Activated CD8-positive, alpha-beta memory T cell treated with anti-CD3 and anti-CD28 coated beads, Interleukin-2, amount 50 U/mL, for 4 hours (primary cell): ENCODE measurements at places on chromosomes 13 and 19.

- peak; percentile 92 for DNase-seq
These were observed at the start of gene ZNF320 for GRCh38 chr19:52897138-52897935. Gene ZNF320 (minus strand): TSS chr19:52897635. CDS start chr19:52890255, 7,380 bp downstream.

DNA sequence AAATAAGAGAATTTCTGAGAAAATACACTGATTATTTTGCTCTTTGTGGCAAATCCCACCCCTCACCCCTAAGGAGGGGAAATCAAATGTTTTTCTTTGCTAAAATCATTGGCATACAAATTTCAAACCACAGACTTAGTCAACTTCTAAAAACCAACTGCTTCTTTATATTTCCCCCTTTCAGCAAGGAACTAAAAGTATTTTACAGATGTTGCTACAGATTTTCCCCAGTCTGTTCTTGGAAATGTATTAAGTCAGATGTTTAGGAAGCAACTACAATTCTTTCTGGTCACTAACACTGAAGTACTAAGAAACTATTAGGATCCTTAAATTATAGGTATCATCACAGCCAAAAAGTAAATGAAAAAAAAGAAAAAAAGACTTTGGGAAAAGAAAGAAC lies 6.9 kb downstream of the MTMR6 start:
- no peak for DNase-seq

DNA sequence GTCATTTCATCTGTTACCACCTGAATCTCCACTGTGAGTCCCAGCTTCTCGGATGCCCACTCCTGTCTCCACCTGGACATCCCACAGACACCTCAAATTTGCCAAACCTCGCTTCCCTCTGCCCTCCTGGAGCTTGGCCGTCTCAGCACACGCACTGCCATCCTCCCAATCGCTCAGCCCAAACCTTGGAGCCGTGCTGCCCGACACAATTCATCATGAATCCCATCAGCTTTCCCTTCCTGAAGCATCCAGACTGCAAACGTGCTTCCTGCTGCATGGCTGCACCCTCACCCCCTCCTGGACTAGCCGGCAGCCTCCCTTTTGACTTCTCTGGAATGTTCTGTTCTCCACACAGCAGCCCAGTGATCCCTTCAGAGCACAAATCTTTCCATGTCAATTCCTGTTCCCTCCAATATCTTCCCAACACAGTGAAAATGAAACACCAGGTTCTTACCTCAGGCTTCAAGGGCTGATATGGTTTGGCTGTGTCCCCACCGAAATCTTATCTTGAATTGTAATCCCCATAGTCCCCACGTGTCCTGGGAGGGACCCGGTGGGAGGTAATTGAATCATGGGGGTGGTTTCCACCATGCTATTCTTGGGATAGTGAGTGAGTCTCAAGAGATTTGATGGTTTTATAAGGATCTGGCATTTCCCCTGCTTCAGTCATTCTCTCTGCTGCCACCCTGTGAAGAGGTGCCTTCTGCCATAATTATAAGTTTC lies 1.1 kb upstream of the PROZ start:
- no peak for DNase-seq

GRCh38 chr19:39390751-39391437 lies at the start of the genes MED29 and PAF1:
Gene MED29 (plus strand): TSS chr19:39391378. CDS start chr19:39391423, 45 bp downstream.
Gene PAF1 (minus strand): TSS chr19:39391106. CDS start chr19:39390864, 242 bp downstream.
- peak; percentile 93 for DNase-seq

GRCh38 chr13:32883474-32883873 lies 132.7 kb upstream of the KL start:
- no peak for DNase-seq

- no peak for DNase-seq
These were observed 20.7 kb downstream of the GPR180 start for GRCh38 chr13:94622344-94622743.

GRCh38 chr13:74248477-74248876 lies 114.3 kb upstream of the KLF12 start:
- DNase-seq = no peak

- no peak for DNase-seq
These were observed 14.0 kb downstream of the UHRF1 start for GRCh38 chr19:4923276-4923747.

DNA sequence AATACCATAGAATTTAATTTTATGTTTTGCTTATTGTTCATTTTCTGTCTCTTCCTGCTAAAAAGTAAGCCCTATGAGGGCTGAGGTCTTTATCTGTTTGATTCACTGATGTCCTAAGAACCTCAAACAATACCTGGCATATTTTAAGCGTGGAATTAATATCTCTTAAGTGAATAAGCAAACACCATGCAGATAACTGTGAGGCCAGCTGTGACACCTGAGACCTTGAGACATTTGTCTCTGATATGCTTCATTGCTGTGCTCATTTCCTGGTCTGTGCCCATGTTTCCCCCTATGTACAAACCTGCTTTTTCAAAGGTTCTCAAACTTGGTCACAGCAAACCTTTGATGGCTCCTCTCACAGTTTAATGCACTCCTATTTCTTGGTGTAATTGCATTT lies 254.6 kb downstream of the COG6 start:
- DNase-seq = no peak

GRCh38 chr13:49253310-49253709 lies 5.6 kb downstream of the CDADC1 start:
- no peak for DNase-seq

GRCh38 chr19:12937093-12937926 lies 1.1 kb upstream of the CALR start:
- DNase-seq = no peak

- no peak for DNase-seq
These were observed 306.2 kb downstream of the TEX29 start for GRCh38 chr13:111626371-111627305.

DNA sequence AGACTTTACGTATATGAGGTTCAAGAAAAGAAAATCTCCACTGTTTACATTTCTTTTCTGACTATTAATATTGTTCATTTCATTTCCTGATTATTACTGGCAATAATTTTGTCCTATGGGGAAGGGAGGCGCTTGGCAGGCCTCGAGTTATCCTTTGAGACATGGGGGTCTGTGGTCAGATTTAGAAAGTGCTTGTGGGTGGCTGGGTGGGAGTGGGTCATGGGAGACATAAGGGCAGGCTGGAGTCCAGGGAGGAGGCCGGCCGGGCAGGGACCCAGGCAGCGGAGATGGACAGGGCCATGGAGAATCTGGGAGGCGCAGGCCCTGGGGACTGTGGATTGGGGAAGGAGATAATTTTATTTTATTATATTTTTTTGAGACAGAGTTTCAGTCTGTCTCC lies 40.1 kb downstream of the LTBP4 start:
- DNase-seq = no peak

DNA sequence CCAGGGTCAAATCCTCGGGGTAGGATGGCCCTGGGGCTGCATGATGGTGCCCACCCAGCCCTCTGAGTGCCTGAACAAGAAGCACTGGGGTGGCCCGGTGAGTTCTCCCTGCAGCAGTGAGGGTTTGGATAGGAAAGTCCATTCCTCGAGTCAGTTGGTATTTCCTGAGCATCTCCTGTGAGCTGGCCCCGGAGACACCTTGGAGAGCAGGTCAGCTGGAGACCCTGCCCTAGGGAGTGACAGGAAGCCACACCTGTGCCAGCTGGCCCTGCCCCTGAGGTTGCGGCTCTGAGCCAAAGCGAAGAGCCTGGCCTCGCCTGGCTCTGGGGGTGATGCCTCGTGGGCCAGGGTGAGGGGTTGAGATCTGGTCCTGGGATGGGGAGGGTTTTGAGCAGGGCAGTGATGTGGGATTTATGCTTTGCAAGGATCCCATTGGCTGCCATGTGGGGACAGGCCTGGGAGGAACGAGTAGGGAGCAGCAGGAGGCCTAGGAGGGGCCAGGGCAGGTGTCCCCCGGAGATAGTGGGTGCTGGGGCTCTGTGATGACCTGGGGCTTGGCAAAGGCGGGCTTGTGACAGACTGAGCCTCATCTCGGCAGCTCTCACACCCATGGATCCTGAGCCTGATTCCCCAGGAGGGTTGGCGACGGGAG lies 16.0 kb downstream of the CRTC1 start:
- DNase-seq = no peak
